Effector CD8-positive, alpha-beta T cell (primary cell): ENCODE measurements at places on chromosomes 1 and 21.

DNA sequence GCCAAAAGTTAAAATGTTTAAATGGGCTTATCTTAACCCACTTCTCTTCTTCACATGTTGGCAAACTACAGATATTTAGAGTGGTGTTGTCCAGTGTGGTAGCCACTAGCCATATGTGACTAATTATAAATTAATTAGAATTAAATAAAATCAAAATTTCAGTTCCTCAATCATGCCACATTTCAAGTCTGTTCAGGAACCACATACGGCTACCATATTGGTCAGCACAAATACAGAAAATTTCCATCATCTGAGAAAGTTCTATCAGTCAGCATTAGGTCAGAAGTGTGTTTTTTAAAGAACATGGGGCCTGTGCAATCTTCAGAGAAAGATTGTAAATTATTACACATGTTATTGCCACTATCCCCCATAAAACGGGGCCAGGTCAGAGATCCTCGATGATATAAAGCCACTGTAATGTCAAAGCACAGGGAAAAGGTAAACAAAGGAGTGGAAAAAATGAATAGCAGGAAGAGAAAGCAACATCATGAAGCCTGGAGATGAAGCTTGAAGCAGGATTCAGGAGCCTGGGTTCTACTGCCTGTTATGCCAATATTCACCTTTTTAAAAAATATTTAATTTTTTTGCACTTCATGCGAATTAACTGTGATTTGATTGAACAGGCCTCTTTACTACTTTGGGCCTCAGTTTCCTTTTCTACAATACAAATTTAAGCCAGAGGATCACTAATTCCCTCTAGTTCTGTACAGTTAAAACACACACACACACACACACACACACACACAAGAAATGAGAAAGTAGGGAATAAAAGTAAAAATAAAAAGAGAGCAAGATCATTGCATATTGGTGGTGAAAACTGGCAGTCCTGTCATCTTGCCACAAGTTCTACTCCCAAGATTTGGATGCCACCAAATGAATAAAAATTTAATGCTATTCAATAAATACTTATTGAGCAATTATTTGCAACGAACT, 2.3 kb downstream of the RSBN1 start:
- no peak for DNase-seq

GRCh38 chr1:2019172-2019543, at the start of gene GABRD:
Gene GABRD, plus strand, starts transcription at chr1:2019345. Its CDS starts 79 bp downstream, at chr1:2019424.
- no peak for DNase-seq

DNA sequence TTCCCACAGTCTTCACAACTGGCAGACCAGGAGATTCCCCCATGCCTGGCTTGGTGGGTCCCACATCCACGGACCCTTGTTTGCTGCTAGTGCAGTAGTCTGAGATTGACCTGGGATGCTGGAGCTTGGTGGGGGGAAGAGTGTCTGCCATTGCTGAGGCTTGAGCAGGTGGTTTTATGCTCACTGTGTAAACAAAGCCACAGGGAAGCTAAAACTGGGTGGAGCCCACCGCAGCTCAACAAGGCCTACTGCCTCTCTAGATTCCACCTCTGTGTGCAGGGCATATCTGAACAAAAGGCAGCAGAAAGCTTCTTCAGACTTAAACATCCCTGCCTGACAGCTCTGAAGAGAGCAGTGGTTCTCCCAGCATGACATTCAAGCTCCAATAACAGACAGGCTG, 177.3 kb upstream of the ETV3 start:
- DNase-seq: no peak

GRCh38 chr1:182816863-182817262, 22.3 kb upstream of the DHX9 start:
- DNase-seq: no peak

GRCh38 chr1:182484531-182485257, 34.7 kb downstream of the RGSL1 start:
- no peak for DNase-seq

DNA sequence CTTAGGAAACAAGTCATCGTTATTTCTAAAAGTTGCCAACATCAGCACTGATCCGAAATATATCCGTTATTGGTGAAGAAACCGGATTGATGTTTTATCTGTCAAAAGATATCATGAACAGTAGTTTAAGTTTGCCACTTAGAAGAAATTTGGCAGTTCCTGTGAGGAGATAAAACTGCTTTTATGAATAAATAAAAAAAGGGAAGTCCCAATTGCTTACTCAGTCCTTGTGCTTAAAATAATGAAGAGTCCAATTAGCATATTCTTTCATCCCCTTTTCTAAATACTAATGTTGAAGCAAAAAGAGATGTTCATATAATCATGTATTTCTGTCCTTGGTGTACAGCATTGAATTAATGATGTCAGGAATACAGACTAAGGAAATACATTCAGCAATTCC, 164.6 kb downstream of the NCAM2 start:
- DNase-seq: no peak

DNA sequence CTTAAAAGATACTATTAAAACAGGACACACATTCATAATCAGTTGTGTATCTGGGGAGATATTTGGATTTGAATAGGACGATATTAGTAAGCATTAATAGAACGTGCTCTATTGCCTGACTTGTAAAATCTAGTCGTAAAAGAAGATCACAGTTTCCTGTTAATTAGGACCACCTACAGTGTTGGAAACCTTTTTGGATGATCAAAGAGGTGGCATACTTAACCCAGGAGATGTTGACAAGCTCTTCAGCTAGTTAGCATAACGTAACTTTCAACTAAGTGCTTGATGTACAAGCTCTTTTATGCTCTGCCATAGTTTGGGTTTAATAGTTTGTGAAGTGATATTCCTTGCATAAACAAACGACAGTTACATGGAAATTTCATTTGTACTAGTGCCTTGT, 293.3 kb upstream of the NR5A2 start:
- DNase-seq: no peak

- no peak for DNase-seq
Measured at GRCh38 chr1:47569681-47570470, 132.0 kb downstream of the FOXD2 start.

DNA sequence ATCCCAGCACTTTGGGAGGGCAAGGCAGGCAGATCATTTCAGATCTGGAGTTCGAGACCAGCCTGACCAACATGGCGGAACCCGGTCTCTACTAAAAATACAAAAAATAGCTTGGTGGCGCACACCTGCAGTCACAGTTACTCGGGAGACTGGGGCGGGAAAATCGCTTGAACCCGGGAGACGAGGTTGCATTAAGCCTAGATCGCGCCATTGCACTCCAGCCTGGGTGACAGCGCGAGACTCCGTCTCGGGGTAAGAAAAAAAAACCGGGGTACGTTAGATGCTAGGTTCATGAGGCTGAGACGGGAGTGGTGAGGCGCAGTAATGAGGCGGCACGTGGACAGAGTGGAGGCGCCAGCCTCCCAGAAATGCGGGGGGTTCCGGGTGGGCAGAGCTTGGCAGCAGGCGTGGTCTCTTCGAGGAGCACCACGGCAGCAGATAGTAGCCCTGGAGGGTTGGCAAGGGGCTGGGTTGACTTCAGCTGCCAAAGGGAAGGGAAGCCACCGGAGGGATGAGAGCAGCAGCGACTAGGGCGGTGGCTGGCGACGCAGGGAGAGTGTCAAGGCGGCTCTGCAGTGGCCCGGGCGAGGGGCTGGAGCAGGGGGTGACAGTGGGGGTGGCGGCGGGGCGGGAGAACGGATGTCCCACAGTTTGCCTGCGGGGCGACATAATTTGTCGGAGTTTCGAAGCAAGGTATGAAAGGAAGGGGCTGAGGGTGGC, 832 bp downstream of the MRPL20 start:
- DNase-seq: no peak

- DNase-seq: no peak
Measured at GRCh38 chr1:169102567-169102966, 3.9 kb upstream of the ATP1B1 start.

DNA sequence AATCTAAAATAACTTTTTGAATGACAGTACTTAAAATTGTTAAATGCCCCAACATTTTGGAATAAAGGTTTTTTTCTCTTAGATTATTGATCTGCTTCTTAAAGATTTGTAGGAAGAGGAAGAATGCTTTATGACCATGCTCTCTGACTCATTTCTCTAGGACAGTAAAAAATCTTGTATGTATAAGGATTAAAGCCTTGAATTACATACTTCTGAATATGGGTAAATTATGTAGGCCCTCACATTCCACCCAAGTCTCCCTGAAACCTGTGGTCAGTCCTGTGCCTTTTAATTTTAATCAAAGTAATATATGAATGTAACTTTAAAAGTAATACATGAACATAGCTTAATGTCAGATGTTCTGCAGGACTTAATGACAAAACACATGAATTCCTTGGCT, 50.5 kb downstream of the ABCD3 start:
- no peak for DNase-seq

DNA sequence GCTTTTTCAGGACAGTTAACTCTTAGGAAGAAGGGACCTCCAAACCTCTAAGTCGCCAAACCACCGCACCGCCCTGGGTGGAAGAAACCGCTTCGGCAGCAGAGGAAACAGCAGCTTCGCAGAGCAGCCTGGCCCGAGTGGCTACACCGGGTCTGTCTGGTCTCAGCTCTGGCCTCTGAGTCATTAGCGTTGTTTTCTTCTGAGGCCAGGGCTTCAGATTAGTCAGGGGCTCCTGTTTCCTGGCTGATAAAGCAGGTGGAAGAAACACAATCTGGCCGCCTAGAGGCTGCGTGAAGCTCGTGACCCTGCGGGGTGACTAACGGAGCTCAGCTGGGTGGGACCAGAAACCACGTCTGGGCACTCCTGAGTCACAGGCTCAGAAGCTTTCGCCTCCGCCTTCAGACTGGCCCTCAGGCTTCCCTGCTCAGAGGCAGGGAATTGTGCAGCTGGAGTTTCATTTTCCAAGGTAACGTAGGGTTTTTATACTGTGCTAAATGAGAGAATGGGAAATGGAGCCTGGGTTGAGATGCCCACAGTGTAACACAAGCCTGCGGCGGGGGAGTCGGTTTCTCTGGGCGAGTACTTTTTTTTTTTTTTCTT, 44.9 kb downstream of the CHAF1B start:
- no peak for DNase-seq

DNA sequence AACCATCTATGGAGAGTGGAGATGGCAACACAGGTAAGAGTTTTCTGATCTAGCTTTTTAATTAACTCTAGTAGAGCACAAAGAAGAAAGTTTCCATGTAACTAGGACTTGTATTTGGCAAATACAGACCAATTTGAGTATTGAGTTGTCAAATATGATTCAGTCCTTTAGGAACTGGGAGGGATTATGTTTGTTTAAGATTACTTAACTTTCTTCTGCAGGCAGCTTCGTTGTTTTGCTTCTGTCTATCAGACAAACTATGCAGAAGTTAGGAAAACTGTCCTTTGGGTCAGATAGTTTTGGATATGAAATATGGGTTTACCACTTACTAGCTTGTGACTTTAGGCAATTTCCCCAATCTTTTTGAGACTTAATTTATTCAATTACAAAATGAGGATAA, 111.8 kb downstream of the POU2F1 start:
- no peak for DNase-seq

GRCh38 chr1:78003882-78004718, 639 bp upstream of the DNAJB4 start:
- DNase-seq: peak; percentile 24

DNA sequence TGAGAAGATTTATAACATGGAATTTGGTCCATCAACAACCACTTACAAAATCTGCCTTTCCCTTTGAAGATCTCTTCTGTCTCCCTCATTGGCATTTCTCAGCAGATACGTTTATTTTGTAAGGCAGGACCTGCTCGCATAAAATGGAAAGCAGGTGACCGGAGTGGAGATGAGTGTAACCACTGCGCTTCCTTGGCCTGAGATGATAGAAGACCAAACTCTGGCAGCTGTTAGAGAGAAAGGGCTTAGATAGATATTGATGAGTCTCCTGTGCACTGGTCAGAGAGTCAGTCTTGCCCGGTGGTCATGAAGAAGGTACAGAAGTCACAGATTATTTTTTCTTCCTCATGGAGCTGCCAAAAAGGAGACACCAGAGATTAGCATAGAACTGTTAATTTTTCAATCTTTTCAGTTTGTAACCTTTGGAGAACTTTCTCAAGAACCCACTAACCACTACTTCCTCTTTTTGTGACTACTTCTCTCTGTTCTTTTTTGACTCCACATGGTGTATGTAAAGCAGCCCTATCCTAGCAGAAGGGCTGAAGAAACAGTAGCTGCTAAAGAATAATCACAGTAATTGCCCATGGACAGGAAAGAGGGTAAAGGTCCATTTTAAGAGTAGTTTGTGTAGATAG, 47.6 kb downstream of the FCRL3 start:
- no peak for DNase-seq

GRCh38 chr1:239053279-239053678, 333.1 kb upstream of the CHRM3 start:
- no peak for DNase-seq

GRCh38 chr1:228785366-228786330, 50.4 kb downstream of the RHOU start:
- no peak for DNase-seq

- DNase-seq: no peak
Measured at GRCh38 chr1:243421784-243422183, 165.9 kb downstream of the SDCCAG8 start.

GRCh38 chr21:15928686-15929425, 199.1 kb downstream of the USP25 start:
- DNase-seq: no peak

DNA sequence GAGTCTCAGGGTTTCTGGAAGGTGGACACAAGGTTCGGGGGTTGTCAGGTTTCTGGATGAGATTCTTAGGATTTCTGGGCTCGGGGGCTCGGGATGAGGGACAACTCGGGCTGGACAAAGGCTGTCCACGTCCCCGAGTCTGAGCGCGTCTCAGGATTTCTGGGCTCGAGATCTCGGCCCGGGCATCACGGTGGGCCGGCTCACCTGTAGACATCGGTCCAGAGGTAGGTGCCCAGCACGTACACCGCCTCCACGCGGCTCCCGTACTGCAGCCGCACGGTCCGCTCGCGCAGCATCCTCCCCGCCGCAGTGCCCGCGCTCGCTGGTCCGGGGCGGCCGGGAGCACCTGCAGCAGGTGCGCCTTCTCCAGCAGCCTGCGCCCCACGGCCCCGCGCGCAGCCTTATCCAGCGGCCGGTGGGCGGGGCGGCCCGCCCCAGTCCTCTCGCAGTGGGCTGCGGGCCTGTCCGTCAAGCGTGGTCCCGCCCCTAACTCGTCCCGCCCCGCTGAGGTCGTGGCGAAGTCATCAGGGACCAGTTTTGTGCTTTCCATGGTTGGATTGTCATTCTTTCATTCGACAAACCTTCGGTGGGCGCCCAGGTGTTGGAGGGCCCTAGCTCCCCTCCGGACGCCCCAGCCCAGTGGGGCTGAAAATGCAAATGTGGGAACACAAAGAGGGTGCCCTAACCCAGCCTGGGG, at the start of gene PADI2:
PADI2 (minus strand) TSS at position 376 of the 697 bp plus-strand sequence; CDS start at position 296, 80 bp downstream.
- DNase-seq: no peak

GRCh38 chr1:40305451-40305850, 11.6 kb downstream of the COL9A2 start:
- no peak for DNase-seq

- DNase-seq: no peak
Measured at GRCh38 chr1:45769261-45769932, 18.9 kb upstream of the IPP start.

DNA sequence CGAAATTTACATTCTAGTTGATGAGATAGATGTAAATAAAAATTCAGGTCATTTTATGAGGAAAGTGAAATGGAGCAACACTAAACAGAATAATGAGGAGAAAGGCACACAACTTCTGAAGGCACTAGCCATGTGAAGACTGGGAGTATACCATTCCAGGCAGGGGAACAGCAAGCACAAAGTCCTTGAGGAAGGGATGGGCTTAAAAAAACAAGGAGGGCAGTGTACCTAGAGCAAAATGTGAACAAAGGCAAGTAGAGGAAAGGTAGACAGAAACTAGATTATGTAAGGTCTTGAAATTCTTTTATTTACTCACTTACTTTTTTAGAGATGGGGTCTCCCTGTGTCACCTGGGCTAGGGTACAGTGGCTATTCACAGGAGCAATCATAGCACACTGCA, 54.1 kb upstream of the LRIG2 start:
- DNase-seq: no peak
